ENCODE measurements at places on chromosomes 2 and 18.

- DNase-seq = no peak
Observed at GRCh38 chr2:67642046-67642382, 244.9 kb downstream of the ETAA1 start.

DNA sequence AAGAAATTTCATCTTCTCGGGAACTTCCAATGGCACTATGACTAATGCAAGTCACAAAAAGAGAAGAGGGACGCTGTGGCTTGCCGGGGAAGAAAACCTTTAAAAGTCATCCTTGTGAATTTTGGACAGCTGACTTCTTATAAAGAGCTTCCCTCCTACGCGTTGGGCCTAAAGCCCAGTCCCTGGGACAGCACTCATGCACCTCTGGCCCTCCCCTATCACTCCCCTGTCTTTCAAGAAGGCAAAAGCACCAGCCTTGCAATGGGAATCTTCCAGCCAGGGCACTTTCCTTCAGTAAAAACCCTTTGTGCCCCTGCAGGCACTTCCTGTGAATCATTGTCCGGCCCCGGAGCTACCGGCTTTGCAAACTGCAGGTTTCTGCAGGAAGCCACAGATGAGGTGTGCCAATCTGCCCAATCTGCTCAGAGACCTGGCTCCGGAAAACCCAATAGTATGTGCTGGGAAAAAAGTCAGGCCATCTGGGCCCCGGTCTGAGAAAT is 7.1 kb downstream of the MREG start:
- DNase-seq = peak; percentile 49

DNA sequence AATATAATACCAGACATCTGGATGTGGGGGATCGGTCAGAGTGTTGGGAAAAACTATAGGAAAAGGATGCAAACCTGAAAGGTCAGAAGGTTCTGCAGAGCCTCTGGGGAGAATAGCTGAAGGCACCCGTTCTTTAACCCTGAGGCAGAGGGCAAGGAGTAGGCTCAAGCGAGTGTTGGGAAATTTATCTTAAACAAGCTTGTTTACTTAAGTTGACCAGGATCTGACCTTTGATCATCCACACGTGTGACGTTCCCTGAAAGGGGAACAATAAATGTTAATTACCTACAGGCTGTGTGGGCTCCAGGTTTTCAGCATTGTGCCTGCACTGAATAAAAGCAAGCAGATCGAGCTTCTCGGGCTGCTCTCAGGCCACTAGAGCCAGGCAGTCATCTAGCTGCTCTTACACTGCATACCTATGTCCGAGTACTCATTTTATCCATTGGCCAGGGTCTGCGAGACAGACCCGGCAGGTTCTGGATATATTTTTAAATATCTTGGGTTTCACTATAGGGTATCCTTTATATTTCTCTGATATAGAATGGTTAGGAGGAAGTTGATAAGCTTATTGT is 400.6 kb upstream of the CHST9 start:
- no peak for DNase-seq

DNA sequence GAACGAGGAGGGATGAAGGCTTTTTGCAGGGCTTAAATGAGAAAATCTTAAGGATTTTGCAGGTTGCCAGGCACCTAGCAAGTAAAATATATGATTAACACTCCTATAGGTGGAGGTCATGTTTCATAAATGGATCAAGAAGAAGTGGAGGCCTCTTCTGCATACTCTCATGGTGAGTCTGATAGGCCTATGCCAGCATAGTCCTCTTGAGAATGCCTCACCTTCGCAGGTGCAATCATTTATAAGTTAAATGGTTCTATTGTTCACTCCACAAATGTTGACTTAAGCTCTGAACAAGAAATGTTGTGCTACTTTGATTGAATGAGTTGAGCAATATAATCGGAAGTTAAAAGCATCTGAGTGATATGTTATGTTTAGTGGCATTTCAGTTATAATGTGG is 12.1 kb downstream of the LRRTM1 start:
- DNase-seq = no peak

DNA sequence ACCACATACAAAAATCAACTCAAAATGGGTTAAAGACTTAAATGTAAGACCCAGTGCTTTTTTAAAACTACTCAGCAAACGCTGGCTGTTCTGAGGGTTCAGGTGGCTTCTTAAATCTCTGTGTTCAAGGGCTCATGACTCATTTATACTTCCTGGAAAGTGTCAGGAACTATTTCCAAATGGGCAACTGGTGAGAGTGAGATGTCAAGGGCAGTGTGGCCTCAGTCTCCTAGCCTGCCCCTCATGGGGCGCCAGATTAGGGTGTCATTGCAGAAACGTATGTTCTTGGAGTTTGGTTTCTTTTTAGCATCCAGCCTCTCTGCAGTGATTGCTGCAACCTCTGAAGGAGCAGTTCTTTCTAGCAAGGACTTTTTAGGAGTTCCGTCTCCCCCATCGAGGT is 485.4 kb downstream of the TNS1 start:
- no peak for DNase-seq

DNA sequence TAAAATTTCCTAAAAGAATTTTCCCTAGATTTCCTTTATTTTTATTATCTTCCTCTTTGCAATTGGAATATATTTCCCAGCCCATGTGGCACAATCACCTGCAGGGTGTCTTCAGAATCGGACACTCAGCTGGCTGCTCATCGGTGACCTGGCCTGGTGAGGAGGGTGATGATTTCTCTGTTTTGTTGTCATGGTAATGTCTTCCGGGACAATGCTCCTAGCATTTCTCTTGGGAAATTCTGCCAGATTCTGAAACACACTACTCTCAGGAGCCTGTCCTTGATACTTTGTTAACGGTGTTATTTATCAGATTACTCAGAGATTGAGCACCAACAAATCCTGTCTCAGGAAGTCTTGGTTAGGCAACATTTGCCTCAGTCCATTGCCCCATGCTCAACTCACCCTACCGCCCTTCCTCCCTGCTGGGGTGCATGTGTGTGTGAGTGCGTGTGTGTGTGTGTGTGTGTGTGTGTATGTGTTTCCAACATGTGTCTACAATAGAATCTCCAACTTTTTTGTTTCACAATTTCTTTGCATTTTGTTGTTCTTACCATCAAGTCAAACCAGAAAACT is 70.3 kb downstream of the MYT1L start:
- DNase-seq = no peak

DNA sequence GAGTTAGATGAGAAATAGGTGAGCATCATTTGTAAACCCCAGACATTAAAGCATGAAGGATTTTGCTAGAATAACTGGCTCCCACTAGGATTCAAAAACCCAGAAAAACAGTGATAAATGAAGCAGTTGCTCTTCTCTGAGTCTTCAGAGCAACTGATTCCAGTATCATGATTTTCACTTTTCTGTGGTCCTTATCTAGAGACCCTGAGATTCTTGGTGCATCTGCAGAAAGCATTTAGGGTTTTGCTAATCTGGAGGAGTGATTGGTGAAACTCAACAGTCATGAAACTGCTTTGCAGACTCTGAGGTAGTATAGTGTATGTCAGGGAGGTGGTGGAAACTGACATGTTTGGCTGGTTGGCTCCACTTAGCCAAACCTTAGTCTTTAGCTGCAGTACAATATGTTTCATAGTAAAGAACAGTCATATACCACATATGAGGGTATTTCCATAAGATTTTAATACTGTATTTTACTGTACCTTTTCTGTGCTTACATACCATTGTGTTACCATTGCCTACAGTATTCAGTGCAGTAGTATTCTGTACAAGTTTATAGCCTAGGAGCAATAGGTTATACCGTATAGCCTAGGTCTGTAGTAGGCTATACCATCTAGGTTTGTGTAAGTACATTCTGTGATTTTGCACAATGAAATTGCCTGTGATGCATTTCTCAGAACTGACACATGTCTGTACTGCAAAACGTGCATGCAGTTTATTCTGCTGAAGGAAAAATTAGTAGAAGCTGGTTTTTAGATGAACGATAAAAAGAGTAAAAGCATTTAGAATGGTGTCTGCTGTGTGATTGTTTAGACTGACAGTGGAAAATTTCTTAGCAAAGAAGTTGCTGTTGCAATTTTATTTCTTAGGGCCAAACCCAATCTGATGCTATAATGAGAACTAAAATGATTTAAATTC is 23.8 kb downstream of the EML4 start:
- DNase-seq = no peak

DNA sequence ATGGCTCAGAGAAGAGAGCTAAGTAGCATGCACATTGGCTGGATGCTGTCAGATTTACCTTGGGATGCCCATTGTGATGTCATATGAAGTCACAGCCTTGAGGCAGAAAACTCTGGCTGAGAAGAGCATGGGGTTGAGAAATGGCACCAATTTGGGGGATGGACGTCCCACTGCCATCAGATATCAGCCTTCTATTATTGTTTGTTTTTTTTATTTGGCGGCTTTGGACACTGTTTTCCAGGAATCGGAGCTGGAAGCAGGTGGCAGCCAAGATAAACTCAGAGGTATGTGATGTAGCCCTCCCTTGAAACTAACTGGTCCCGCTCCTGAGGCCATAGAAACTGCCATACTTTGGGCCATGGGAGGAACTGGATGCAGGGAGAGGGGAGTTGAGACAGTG is 40.6 kb downstream of the GCKR start:
- DNase-seq = no peak

GRCh38 chr2:228615496-228615895 is 434.0 kb upstream of the SPHKAP start:
- DNase-seq = no peak

- DNase-seq = peak; percentile 11
Observed at GRCh38 chr2:70827388-70827787, 7.0 kb upstream of the CLEC4F start.

- peak; percentile 74 for DNase-seq
Observed at GRCh38 chr2:85580206-85580605, 2.8 kb downstream of the VAMP8 start.

DNA sequence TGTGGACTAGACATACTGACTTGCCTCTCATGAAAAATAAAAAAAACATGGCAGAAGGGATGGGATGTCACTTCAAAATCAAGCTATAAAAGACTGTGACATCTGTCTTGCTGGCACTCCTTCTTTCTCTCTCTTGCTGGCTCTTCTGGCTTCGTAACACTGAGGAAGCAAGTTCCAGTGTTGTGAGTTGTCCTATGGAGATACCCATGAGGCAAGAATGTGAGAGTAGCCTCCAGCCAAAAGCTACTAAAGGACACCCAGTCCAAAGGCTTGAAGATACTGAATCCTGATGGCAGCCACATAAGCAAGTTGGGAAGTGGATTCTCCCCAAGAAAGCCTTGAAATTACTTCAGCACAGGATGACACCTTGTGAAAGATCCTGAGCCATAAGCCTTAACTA is 376.1 kb upstream of the TMEFF2 start:
- no peak for DNase-seq

DNA sequence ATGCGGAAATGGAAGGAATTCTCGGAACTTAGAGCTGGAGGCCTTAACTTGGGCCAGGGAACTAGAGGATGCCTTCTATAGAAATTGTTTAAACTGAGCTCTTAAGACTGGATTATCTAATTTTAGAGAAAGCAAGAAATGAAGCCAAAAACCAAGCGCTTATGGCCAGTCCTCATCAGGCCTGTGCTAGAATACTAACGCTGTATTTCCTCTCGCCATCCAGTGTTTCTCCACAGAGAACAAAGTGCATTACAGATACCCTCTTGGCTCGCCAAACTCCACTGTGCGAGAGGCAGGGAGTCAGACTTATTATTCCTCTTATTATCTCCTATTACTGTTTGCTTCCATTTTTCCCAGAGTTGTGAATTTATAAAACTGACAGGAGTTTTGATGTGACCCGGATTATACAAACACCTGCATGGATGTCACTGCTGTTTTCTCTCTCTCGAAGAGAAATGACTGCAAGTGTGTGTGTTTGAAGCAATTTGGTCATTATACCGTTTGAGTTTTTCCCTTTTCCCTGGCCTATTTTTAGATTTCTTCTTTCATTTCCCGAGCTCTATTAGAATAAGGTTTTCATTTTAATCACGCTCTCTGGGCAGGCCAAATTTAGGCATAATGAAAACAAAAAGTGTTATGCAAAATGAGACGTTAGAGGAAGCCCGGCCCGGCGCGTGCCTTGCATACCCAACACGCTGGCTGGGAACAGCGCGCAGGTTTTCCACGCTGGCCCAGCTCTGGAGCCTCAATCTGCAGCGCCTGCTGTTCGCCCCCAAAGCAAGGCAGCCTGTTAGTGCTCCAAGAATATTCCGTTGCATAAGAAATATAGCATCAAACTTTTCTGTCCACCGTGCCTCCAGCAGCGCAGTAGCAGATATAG is 103.3 kb downstream of the ALK start:
- DNase-seq = no peak

DNA sequence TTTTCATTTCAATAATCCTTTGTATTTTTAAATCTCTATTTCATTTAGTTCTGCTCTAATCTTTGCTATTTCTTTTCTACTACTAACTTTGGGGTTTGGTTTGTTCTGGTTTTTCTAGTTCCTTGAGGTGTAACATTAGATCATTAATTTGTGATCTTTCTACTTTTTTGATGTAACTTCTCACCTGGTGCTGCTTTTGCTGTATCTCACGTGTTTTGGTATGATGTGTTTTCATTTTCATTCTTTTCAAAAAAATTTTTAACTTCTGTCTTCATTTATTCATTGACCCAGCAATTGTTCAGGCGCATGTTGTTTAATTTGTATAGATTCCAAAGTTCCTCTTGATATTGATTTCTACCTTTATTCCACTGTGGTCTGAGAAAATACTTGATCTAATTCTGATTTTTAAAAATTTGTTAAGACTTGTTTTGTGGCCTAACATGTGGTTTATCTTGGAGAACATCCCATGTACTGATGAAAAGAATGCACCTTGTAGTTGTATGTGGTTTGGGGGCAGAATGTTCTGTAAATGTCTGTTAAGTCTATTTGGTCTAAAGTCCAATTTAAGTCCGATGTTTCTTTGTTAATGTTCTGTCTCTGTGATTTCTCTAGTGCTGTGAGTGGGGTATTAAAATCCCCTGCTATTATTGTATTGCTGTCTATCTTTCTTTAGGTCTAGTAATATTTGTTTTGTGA is 17.3 kb upstream of the MALT1 start:
- DNase-seq = no peak

DNA sequence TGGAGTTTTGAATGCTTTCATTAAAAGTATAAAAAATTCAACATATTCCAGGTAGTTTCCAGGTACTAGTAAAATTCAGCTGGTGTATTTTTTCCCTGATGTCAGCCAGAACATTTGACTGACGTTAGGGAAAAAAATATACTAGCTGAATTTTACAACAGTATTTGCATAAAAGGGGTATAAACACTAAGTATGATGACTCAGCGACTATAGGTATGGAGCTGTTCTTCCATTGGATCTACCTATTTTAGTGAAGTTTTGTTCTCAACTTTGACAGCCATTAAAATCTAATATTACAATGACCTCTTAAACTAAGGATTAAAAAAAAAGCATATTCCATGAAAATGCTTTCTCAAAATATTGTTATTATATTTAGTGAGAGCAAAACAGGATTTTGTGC is 155.9 kb downstream of the FSHR start:
- no peak for DNase-seq

DNA sequence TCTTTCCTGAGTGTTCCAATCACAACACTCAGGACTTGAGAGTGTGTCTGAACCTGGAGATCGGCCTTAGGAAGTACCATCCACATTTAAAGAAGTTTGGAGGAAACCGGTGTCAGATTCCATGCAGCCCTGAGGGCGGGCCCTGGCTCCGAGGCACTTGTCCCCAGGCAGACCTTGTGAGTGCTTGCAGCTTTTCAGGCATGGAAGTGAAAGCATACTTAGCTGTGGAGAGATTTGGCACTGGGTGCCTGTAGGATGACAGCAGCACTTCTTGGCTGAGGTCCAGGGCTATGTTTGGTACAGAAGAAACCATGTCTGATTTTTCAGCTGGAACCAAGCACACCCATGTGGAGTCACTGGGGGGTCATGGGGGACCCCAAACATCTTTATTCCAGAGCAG is 230.8 kb downstream of the SEPTIN10 start:
- DNase-seq = peak; percentile 94

- no peak for DNase-seq
Observed at GRCh38 chr2:31249009-31249690, 15.2 kb downstream of the EHD3 start.

- no peak for DNase-seq
Observed at GRCh38 chr2:113888641-113889470, 1.0 kb upstream of the ACTR3 start.

All from osteoblast (primary cell).